ENCODE measurements at places on chromosomes 16 and 17.

DNA sequence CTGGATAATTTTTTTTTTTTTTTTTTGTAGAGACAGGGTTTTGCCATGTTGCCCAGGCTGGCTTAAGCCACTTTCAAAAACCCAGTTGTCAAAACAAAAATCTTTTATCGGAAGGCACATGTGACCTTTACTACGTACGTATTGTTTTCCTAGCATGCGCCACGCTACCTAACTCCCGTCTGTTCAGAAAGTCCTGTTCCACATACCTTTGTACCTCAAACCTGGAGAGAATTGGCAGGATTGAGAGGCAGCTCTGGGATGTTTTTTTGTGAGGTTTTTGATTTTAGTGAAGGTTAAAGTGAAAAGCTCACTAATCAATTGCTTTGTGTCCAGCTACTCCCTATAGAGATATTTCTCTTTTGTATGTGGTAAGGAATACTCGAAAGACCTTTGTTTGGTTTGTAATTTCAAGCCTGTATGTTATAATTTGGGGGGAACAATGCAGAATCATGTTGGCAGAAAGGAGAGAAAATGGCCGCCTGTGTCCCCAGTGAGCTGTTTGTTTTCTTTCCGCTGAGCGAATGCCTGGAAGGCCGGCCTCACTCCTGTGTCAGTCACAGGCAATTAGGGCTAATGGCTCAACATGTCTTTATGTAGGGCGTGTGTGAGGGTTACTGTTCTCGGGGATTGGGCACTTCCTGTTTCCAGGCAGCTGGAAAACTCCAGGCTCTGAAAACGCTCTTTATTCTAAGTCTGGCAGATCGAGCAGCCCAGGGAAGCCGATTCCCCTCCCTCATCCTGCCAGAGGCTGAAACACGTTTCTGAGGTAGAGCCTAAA lies 60.8 kb upstream of the CLEC18A start:
- no peak for DNase-seq

- peak; percentile 41 for DNase-seq
These were observed 19.6 kb upstream of the TNFRSF13B start for GRCh38 chr17:16991349-16992009.

DNA sequence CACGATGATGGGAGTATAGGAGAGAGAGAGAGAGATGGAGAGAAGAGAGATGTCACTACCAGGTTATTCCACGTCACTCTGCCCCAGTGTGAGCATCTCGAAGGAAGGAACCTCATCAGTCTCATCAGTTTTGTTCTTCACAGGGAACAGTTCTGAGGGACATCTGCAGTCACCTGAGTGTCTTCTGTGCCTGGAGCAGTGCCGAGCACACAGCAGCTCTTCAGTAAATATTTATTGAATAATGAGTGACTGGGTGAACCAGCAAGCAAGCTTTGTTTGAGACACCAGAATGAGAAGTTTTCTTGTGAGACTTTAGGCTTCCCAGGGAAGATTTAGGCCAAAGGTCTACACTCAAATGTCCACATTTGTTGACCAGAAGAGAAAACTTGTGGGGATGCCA lies 142.4 kb upstream of the IRX3 start:
- DNase-seq: no peak

- DNase-seq: no peak
These were observed 53.6 kb downstream of the GRIN2A start for GRCh38 chr16:10128397-10129258.

DNA sequence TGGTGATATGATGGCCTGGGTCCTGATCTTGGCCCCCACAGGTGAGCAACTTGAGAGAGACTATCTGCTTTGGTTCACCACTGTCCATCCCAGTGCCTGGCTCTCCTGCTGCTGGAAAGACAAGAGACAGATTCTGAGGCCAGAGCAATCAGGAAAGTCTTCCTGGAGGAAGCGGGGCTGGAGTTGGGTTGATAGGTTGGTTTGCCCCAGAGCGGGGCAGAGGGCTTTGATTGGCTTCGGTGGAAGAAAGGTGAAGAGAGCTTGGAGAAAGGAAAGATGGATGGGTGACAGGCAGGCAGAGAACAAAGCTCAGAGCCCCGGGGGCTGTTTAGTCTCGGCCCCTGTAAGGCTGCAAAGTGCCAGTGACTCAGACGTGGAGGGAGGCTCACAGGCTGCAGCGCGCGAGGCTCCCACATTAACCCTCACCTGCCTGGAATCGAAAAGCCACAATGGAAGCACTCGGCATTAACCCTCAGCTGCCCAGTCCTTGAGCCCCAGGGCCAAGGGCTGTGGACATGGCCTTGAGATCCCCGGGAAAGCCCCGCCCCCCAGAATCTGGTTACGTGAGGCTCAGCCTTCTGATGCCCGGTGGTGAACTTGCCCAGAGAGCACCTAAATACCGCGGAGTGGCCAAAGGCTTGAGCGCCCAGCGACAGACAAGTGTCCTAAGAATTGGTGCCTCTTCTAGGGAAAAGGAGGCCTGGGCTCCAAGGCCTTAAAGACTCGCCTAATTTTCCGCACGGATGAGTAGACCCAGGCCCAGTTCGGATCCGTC lies 996 bp upstream of the CPNE2 start:
- peak; percentile 68 for DNase-seq

DNA sequence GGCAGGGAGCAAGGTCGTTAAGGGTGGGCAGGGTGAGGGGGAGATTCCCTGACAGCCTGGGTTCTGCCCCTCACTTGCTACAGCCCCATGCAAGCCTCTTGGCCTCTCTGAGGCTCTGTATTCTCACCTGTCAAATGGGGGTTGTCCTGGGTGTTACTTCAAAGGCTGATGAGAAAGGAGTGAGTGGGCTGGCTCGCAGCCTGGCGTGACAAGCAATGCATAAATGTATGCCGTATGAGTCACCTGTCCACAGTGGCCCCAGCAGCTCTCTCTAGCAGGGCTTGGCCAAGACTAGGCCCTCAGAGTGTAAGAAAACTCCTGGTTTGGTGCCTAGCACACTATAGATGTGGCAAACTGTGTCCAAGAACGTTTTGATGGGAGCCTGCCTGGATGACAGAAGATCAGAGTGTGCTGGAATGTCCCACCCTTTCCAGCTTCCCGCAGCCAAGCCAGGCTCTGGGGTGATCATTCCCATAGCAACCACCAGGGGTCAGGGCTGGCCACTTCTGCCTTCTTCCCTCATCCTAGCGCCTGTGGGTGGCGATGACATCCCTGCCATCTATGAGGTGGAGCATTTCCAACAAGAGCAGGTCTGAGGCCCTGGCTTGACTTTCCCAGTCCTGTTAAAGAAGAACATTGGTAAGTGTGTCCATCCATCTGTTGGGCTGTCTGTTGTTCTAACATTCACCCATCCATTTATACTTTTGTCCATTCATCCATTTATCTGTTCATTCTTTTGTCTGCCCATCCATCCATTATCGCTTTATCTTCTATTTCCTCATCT lies 37.2 kb upstream of the ADGRG1 start:
- peak; percentile 85 for DNase-seq

DNA sequence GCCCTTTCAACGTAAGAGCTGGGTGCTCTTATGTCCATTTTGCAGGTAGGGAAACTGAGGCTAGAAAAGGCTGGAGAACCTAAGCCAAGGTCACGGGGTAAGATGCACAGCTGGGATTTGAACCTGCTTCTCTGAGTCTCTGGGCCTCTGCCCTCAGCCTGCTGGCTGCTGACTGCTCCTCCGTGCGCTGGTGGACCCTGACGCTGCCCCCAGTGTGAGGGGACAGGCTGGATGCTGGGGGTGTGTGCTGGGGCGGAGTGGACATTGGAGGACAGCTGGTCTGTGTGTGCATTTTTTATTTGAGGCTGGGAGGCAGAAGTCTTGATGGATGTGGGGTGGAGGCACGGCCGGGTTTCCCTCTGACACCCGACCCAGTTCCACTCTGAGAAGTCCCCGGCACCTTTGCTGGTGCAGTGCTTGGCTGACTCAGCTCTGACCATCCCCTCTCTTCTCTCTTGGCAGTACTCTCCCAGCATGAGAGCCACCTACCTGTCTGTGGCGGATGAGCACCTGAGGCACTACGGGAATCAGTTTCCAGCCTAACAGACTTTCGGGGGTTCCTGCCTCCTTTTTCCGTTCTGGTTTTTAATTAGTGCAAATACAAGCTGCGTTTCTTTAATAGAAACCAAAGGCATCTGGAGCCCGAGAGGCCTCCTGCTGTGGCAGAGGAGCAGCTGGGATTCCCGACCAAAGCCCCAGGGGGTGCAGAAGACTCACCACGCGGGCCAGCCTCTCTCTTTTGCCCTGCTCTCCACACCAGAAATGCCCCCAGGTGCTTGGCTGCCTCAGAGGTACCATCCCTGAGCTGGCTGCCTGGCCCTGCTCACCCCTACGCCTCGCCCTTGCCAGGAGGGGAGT lies 14.1 kb upstream of the DNAI2 start:
- DNase-seq: no peak

DNA sequence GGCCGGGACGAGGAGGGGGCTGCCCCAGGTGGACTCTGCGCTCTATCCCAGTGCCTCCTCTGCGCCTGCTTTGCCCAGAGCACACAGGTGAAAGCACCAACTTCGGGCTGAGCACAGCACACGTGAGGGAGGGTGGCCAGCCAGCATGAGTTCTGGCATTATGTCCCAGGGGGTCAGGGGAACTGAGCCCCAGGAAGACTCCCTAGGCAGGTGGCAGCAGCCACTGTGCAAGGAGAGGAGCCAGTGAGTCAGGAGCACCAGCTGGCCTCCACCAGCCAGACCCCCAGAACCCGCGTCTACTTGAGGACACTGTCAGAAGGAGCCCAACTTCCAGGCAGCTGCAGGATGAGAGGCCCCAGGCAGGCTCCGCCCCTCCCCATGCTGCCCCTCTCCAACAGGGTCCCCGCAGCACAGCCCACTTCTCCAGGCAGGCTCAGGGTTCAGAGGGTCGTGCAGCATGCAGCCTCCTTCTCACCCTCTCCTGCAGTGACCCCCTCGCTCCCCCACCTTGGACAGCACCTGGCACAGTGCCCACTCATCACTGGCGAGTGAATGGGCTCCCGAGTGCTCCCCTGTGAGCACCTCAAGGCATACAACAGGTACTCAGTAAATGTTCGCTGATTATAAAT lies 44.2 kb upstream of the RASD1 start:
- DNase-seq: no peak

- no peak for DNase-seq
These were observed 18.3 kb downstream of the CIITA start for GRCh38 chr16:10895053-10895946.

- no peak for DNase-seq
These were observed 2.4 kb downstream of the EFNB3 start for GRCh38 chr17:7707446-7707845.

Data from RCC 7860 (cell line).